ENCODE measurements at places on chromosomes 7 and 10.
A peak's percentile ranks its signal among the peaks of the same experiment; 100 is the strongest.

- DNase-seq: no peak
Observed at GRCh38 chr7:39211581-39211980, 233.9 kb downstream of the POU6F2 start.

- DNase-seq: peak; percentile 69
Observed at GRCh38 chr10:131946321-131946751, 35.4 kb downstream of the BNIP3 start.

DNA sequence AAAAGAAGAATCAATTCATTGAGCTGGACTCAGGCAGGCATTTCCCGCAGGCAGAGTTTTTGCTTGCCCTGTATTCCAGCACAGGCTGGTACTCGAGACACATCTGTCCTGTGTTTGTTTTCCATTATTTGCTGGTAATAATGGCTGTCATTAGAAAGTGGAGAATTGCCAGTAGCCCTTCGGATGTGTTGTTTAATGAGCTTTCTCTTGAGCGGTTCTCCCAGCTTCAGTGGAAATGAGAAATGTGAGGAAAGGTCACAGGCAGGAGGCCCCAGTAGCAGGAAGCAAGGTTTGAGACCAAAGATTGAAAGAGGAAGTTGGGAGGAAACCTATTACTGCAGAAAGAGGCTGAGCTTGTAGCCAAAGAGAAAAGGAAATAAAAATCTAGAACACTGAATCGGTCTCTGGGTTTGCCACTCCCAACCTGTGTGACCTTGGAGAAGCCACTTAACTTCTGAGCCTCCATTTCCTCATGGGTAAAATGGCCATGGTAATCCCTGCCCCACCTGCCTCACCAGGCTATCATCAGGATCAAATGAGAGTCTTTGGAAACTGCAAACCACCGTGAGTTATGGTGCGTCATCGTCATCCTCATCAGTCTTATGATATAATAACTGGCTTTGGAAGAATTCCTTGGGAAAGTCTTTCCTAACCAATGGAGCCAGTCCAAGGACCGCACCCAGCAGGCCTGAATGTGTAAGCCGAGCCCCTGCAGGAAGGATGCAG, 67.7 kb downstream of the TACR2 start:
- DNase-seq: no peak

DNA sequence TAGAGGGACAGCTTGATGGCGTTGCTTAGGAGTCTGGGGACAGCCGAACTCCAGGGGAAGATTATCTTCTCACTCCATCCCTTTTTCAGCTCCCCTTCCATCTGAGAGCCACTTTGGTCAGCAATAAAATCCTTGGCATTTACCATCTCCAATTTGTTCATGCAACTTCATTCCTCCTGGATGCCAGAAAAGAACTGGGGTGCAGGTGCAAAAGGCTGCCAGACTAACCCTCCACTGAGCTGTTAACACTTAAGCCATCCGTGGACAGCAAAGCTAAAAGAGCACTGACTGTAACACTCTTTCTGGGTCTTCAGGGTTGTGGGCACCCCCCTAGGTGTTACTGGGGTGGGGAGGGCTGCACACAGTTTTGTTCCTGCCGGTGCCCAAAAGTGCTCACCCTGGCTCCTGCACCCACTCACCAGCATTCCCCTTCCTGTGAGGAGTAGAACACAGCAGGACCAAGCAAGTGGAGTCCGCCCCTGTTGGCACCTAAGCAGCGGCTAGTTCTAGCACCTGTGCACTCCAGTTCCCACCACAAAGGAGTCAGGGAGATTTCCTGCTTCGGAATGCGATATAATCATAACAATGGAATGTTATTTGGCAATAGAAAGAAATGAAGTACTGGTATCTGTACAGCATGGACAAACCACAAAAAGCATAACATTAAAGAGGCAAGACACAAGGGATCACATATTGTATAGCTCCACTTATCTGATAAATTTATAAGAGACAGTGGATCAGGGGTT, 95.1 kb downstream of the NPY start:
- no peak for DNase-seq

GRCh38 chr7:143074141-143074540, 22.0 kb downstream of the OR6V1 start:
- DNase-seq: no peak

- DNase-seq: no peak
Observed at GRCh38 chr7:130648580-130648979, 20.0 kb downstream of the COPG2 start.

- no peak for DNase-seq
Observed at GRCh38 chr10:62812672-62813439, 3.3 kb downstream of the EGR2 start.

GRCh38 chr7:115009736-115010440, 88.0 kb downstream of the MDFIC start:
- no peak for DNase-seq

- DNase-seq: no peak
Observed at GRCh38 chr7:23105086-23105643, 420 bp upstream of the KLHL7 start.

- DNase-seq: no peak
Observed at GRCh38 chr7:42222891-42223290, 14.1 kb downstream of the GLI3 start.

- DNase-seq: no peak
Observed at GRCh38 chr10:98088186-98088971, 46.1 kb upstream of the R3HCC1L start.

- DNase-seq: no peak
Observed at GRCh38 chr7:95602421-95602820, 6.1 kb upstream of the PDK4 start.

- DNase-seq: no peak
Observed at GRCh38 chr7:141053626-141054025, 20.2 kb upstream of the TMEM178B start.

- DNase-seq: no peak
Observed at GRCh38 chr7:105450177-105450861, 61.6 kb upstream of the SRPK2 start.

DNA sequence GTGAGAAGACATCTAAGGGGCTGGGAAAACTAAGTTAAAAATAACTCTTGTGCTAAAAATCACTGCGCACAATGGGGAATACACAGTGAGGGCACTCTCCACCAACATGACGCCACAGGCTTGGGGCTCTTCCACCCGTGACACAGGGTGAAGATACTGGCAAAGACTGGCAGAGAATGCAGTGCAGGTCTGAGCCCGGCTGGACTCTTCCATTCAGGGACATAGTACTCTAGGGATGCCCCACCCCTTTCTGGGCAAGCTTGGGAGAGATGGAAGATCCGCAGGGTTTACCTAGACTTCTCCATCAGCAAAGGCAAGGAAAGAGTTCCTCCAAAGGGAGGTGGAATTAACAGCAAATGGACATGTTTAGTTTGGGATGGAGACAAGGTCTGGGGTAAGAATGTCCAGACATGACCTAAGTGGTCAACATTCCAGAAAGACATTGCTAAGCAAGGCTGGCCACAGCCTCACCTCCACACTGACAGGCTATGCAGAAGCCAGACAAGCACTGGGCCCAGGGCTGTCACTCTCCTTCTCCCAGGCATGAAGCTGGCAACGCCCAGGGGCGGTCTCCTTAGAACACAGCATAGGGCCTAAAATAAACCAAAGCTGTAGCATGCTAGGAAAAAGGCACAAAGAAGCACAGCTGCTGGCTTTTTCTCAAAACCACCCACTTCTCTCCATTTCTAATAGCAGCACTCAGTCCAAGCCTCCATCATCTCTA, 28.1 kb downstream of the XPNPEP1 start:
- DNase-seq: peak; percentile 91

- DNase-seq: no peak
Observed at GRCh38 chr7:141039376-141039775, 24.6 kb upstream of the MRPS33 start.
